ENCODE measurements at places on chromosomes 16 and 17.
A peak's percentile ranks its signal among the peaks of the same experiment; 100 is the strongest.

DNA sequence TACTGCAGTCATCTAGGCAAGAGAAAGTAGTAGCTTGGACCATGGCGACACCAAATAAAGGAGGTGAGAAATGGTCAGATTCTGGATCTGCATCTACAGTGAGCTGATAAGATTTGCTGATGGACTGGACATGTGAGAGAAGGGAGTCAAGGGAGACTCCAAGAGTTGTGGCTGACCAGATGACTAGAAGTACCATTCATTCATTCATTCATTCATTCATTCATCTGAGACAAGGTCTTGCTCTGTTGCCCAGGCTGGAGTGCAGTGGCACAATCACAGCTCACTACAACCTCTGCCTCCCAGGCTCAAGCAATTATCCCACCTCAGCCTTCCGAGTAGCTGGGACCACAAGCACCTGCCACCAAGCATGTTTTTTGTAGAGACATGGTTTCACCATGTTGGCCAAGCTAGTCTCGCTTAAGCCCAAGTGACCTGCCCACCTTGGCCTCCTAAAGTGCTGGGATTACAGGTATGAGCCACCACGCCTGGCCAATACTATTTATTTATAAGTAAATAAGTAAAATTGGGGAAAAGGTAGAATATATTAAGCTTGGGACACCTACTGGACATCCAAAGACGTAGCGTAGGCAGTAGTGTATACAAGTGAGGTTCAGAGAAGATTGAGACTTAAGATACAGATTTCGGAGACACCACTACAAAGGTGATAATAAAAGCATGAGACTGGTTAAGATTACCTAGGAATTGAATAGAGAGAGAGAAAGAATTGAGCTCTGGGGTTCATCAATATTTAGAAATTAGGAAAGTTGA, 15.7 kb upstream of the RNF43 start:
- no peak for DNase-seq

DNA sequence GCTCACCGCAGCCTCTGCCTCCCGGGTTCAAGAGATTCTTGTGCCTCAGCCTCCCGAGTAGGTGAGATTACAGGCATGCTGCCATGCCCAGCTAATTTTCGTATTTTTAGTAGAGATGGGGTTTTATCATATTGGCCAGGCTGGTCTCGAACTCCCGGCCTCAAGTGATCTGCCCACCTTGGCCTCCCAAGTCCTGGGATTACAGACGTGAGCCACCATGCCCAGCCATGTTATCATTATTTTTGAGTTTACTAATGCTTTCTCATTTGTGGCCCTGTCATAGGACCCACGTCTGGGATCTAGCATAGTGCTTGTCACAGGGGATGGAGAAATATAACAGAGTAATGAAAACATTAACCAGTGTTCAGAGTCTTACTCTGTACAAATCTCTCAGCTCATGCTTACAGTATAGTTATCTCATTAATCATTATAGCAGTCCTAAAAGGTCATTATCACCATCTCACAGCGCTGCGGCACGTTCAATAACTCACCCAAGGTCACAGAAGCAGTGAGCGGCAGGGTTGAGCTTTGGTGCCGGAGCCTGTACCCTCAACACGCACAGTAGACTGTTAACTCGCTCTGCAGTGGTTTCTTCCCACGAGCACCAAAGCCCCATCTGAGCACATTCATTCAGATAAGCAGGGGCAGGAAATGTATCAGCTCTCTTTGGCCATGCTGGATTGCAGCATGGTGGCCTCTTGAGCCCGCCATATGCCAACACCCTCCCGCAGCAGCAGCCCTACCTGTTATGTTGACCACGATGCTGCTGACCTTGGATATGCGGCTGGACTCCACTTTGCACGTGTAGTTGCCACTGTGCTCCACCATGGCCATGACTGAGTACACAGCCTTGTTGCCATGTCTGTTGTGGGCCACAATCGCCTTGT, 21.4 kb downstream of the PECAM1 start:
- DNase-seq, result no peak

DNA sequence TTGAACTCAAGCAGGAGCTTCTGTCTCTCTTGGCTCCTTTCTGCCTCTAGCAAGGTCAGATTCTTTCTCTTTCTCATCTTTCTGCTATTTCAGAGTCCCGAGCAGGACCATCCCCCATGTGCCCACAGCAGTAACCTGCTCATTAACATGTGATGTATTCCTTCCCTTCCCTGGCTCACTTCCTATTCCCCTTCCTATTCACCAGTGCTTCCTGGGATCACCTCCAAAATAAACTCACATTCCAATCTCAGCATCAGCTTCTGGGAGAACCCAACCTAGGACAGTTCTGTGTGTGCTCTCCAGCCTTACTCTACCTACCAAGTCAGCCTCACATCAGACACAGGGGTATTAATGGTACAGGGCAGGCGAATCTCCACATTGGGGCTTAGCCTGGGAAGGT, 546.4 kb upstream of the SALL1 start:
- DNase-seq, result no peak

DNA sequence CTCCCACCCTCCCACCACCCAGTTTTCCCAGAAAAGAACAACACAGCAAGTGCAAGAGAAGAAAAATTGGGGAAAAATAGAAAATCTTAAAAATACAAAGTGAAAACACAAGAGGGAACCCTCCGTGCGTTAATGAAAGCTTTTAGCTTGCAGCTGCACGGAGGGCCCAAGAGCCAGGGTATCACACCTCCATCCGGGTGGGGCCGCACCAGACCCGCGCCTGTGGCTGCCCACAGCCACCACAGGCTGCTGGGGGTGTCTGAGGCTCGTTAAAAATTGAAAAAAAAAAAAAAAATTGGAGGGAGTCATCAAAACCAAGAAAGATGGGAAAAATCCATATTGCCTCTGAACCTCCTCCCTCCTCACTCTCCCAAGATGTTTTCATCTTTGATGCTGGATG, 18.6 kb downstream of the ENGASE start:
- no peak for DNase-seq

GRCh38 chr16:50800074-50800473, 58.2 kb downstream of the CYLD start:
- peak; percentile 1 for DNase-seq

GRCh38 chr16:67154578-67155294, 3.9 kb upstream of the B3GNT9 start:
- no peak for DNase-seq

- DNase-seq, result peak; percentile 48
Observed at GRCh38 chr17:75909812-75910274, 5.2 kb upstream of the MRPL38 start.

GRCh38 chr17:77106874-77107358, 33.9 kb upstream of the SEC14L1 start:
- DNase-seq, result no peak

DNA sequence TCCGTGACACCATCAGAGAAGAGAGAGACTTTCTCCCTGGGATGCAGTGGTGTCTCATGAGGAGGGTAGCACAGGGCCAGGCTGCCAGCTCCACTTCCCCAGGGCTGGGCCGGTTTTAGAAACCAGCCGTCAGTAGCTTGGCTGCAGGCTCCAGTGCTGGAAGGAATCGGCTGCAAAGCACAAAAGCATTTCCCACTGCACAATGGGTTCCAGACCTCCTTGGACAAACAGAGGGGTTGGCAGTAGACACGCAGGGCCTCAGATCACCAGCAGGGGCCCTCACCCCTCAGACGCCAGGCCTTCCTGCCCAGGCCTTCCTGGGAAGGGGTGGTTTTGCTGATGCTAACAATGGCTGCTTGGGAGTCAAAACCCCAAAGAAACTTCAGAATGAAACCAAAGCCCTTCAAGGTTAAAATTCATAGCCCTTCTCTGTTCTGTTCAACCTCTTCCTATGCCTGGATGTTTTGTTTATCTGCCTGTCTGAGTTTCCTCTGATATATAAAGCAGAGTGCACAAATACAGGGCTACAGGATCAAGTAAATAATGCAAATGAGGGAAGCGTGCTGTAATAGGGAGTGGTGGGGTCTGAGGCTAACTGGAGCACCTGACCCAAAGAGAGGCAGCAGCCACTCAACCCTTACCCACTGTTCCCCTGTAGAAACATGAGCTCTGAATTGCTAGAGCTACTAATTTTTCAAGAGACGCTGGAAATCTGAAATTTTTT, 26.2 kb downstream of the TEKT5 start:
- peak; percentile 44 for DNase-seq

- DNase-seq, result no peak
Observed at GRCh38 chr17:73725794-73726515, 81.7 kb upstream of the SDK2 start.

- no peak for DNase-seq
Observed at GRCh38 chr17:13480877-13481276, 120.9 kb downstream of the HS3ST3A1 start.

DNA sequence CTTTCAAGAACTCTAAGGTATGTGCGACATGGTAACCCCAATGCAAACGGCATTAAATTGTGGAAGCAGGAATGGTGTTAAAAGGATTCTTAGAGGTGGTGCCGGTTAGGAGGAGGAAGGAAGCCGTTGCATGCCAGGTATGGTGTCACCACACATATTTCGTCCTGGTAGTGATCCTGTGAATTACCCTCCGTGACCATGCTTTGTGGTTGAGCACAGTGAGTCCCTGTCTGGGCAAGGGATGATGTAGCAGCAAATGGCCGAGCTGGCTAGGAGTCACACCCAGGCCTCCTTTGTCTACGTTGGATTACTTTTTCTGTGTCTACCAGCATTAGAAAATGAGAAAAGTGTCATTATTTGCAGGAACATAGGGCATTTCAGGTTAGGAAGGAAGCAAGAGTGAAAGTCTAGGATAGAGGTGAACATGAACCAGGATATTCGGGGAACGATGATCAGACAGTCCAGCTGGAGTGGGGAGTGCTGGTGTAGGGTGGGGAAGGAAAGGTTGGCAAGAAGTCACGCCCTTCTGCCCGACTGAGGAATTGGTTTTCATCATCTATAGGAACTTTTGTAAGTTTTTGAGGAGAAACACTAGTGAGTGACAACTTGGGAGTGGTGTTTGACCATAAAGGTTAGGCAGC, 123.5 kb downstream of the PRKCA start:
- DNase-seq, result no peak

DNA sequence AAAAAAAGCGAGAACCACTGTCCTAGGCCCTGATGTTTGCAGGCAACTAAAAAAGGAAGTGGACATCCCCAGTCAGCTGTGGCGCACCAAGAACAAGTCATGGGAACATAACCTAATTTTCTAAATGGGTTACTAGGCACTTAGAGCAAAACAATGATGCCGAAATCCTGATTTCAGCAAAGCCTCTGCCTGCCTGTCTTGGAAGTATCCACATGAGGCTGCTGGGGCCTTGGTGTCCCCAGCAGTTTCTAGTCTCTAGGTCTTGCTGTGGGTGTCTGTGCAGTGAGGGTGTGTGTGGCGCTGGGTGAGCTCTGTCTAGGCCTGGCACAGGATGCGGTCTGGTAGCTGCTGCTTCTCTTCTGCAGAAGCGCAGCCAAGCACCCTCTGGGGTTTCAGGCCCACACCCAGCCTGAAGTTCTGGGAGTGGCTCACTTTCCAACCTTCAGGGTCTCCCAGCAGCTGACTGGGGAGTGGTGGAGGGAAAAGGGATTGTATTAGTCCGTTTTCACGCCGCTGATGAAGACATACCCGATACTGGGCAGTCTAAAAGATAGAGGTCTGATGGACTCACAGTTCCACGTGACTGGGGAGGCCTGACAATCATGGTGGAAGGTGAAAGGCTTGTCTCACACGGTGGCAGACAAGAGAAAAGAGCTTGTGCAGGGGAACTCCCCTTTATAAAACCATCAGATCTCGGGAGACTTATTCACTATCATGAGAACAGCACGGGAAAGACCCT, 21.1 kb downstream of the STH start:
- no peak for DNase-seq

- no peak for DNase-seq
Observed at GRCh38 chr17:38777641-38778250, 21.6 kb downstream of the PIP4K2B start.

All from NCI-H526 (cell line).